Stimulated activated naive CD8-positive, alpha-beta T cell treated with anti-CD3 and anti-CD28 coated beads, Interleukin-15, amount 100 ng/mL, for 72 hours (primary cell): ENCODE measurements at places on chromosomes 6 and 20.
A peak's percentile ranks its signal among the peaks of the same experiment; 100 is the strongest.

GRCh38 chr6:3509336-3509735 is 52.5 kb upstream of the SLC22A23 start:
- DNase-seq: no peak

GRCh38 chr6:135088281-135088680 is 33.7 kb upstream of the HBS1L start:
- no peak for DNase-seq

- DNase-seq: no peak
These were observed 4.1 kb downstream of the MAP1LC3A start for GRCh38 chr20:34562641-34563040.

DNA sequence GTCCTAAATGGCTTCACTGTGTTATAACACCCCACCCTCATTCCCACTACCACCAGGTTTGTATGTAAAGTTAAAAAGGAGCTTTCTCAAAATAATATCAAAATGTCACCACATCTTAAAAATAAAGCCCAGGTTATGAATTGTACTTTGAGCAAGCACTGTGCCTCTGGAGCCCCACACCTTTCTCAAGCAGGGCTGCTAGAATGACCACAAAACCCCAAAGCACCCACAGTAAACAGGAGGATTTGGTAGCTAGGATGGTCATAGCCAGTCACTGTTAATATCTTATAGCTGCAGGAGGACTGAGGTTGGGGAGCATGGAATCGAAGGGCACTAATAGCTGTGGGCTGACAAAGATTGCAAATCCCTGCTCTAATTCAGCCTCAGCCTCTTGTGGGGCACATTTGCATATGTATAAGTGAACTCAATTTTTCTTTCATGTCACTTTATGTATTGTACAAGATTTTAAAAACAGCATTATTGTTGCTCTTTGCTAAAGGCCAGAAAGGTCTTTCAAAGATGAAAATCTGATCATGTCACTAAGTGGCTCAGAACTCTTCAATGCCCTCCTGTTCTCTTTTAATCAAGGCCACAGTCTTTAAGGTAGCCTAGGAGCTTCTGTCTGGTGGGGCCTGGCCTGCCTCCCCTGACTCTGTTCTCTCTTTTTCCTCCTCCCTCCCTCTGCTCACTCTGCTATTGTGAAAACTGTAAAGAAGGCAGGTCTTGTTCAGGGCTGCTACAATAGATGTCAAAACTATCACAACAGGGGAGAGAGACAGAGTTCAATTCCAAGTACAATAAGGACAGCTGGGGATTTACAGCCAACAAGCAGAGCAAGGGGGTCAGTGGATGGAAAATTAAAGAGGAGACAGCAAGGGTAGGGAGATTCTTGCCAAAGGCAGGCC is 101.6 kb downstream of the TMEM200A start:
- DNase-seq: no peak

GRCh38 chr6:37516076-37516919 is 16.6 kb upstream of the CCDC167 start:
- peak; percentile 96 for DNase-seq

DNA sequence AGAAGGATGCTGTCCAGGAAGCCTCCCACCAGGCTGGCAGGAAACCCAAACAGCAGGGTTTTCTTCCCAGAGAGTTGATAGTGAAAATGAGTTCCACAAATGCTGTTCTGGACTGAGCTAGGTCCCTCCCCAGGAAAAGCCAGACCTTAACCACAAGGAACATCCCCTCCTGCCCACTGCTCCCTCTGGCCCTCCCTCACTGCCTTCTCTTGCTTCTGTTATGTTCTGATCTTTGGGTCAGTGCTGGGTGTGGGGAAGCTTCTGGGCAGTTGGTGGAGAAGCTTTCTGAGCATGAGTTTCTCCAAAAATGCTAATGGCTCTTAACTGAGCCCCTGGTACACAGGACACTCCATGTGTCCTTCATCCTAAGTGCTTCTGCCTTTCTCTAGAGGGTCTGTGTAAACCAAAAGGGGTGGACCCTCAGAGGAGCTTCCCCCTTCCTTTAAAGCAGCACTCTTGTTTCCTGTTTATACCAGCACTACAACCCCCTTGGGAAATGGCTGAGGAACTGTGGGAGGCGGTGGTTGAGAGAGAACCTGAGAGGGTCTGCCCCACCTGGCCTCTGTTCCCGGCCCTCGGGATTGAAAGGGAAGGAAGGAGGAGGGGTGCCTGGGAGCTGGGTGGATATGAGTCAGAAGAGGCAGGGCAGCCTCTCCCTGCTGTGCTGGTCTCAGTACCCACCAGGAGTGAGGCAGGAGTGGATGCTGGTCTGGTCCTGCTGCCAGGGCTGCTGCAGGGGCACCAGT is 42.0 kb downstream of the CDS2 start:
- no peak for DNase-seq

GRCh38 chr6:129542705-129543104 is 167.3 kb downstream of the ARHGAP18 start:
- no peak for DNase-seq

DNA sequence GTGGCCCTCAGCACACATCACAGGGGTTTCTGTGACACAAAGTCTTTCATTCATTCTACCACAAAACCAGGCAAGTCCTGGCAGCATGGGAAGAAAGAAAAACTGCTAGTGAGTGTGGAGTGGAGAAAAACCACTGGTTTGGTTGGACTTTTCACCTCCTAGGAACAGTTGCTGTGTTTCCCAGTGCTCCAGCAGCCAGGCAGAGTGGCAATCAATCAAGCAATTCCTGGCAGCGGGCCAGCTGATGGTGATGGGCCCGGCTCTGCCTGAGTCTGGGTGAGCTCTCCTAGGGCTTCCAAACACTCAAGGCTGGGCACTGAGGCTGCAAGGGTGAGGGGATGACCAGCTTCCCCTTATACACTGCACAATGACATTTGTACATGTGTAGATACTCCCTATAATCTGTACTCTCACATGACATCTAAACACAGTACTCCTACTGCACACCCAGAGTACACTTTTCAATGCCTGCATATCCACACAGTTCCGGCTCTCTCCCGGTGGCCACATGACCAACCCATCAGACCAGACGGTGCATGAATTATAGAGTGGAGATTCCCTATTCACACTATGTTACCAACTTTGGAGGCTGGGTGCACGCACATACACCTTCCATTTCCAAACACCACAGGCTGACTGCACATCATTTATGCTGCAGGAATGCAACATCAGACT is 156.6 kb downstream of the UNC5CL start:
- no peak for DNase-seq

GRCh38 chr20:15673206-15673605 is 900.0 kb downstream of the KIF16B start:
- DNase-seq: no peak

DNA sequence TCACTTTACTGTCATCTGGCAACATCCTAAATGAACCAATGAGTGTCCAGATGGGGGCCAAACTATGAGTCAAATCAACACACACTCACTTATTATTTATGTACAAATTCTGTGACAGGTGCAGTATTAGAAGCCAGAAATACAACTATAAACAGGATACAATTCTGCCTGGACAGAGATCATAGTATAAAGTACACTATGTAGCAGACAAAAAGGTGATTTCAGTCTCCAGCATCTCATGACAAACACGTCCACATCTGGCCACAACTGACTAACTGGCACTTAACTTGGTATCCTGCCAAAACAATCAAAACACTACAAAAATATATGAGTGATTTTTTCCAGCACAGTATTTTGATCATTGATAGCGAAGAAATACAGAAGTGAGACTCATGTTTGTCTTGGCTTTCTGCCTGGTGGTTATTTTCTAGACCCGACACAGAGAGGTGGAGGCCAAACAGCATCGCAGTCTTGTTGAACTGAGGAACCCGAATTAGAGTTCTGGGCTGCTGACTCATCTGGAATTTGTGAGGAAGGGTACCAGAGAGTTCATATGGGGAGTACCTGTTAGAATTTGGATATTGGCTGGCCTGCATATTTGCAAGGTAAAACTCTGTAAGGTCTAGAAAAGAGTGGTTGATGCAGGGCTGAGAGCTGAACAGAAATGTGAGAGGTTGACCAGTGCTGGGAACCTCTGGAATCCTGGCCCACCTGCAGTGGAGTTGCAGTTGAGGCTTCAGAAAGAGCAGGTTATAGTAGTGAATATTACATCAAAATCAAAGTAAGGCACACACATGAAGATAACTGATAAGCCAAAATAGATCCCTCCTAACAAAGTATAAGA is 475.2 kb downstream of the PTPRT start:
- no peak for DNase-seq

- DNase-seq: peak; percentile 21
These were observed 52.6 kb upstream of the MAFB start for GRCh38 chr20:40741507-40742106.
